ENCODE measurements at places on chromosomes 1 and 21.

- no peak for DNase-seq
These were observed 38.9 kb downstream of the ATP1A1 start for GRCh38 chr1:116411784-116412479.

- DNase-seq: no peak
These were observed 1.9 kb downstream of the ANKRD34A start for GRCh38 chr1:145962157-145963102.

- DNase-seq: no peak
These were observed 55.4 kb upstream of the GREM2 start for GRCh38 chr1:240667351-240667750.

DNA sequence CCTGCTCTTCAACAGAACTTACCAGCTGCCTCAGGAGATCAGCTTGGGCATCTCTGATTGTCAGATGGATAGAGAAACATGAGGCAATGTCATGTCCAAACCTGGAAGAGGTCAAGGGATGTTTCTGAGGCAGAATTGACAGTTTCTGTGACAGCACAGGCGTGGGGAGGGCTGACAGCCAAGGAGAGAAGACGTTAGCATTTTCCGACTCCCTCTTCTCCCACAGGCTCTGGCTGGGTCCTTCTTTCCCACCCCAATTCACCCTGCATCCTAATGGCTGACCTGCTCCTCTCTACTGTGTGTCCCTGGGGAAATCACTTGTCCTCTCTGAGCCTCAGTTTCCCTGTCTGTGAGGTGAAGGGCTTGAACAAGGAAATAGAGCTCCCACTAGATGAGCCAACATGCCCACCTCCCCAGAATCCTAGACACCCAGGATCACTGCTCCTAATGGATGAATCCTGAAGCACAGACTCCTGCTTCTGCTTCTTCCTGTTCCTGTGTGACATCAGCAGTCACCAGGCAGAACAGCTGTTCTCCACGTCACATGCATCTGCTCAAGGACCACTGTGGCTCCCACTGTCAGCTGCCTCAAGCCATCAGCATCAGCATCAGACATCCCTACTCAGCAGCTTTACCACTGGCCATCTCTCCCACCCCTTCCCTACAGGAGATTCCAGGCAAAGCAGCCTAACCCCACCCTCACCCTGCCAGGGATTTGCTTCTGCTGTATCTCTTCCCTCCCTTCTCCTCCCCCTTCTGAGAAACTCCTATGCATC is 408.0 kb downstream of the MATN1 start:
- no peak for DNase-seq

DNA sequence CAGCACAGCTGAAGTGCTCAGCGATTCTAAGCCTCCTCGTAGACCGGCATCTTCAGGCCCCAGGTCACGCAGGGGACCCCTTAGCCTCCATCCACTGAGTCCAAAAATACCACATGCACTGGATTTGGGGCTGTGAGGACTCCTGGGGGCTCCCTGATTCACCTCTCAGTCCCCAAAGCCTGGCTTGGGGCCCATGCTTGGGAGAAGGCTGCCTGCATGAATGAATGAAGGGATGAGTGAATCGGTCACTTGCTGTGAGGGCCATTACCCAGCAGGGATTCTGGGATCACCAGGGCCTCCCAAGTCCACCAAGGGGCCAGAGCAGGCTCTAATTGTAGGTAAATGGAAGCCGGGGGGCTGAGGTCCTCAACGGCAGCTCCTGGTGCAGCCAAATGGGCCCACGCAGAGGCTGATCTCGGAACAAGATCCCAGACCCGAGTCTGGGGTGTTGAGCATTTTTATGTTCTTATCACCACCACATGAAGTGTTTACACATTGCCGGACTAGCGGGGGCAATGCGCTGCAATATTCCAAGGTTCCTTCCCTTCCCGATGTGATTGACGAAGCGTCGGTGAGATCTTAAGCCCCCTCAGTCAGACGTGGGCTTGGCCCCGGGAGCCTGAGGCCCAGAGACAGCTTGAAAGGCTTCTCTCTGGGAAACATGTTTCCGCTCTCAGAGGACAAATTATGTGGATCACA is 13.6 kb upstream of the ARHGEF16 start:
- DNase-seq: no peak

- no peak for DNase-seq
These were observed 356.6 kb downstream of the DSCAM start for GRCh38 chr21:40490408-40490807.

- no peak for DNase-seq
These were observed 1373.7 kb downstream of the BRINP3 start for GRCh38 chr1:189103956-189104355.

GRCh38 chr1:202162418-202163280 is 2.2 kb upstream of the PTPN7 start:
- DNase-seq: no peak

- DNase-seq: no peak
These were observed 28.8 kb downstream of the MAN1A2 start for GRCh38 chr1:117396074-117396473.

GRCh38 chr1:109466452-109467300 is at the start of gene SYPL2:
Gene SYPL2, plus strand, starts transcription at chr1:109466546. Its CDS starts 298 bp downstream, at chr1:109466844.
- no peak for DNase-seq

DNA sequence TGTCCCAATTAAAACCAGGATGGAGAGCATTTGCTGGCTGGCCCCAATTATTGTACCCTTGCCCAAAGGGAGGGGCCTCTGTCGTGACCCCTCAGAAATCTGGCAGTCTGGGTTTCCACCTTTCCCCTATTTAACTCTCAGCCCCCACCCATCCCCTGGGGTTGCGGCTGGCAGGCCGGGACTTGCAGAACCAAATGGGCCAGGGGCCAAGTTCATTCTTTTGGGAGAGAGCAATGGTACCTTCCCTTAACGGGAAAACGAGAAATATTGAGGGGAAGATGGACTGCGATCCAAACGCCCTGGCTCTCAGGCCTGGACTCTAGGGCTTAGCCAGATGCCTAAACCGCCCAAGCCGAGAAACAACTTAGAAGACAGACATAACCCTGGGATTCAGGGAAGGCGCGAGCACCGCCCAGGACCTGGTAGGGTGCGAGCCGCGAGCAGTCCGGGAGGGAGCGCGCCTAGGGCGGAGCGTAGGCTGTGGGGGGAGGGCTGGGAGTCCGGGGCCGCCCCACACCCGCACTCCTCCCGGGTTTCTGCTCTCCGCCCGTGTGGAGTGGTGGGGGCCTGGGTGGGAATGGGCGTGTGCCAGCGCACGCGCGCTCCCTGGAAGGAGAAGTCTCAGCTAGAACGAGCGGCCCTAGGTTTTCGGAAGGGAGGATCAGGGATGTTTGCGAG is at the start of gene SLC27A3:
Gene SLC27A3 (plus strand): TSS at position 628 of the 678 bp plus-strand sequence. CDS start 91 bp downstream, outside the sequence.
- DNase-seq: no peak

- DNase-seq: no peak
These were observed 470.0 kb upstream of the VAMP3 start for GRCh38 chr1:7300893-7301663.

- no peak for DNase-seq
These were observed 70.9 kb upstream of the HMCN1 start for GRCh38 chr1:185663332-185663731.

- no peak for DNase-seq
These were observed 4.1 kb downstream of the KIF26B start for GRCh38 chr1:245158913-245159312.

GRCh38 chr1:19448491-19449439 is 36.6 kb downstream of the CAPZB start:
- DNase-seq: no peak

GRCh38 chr1:97041026-97041425 is 319.4 kb downstream of the PTBP2 start:
- no peak for DNase-seq

DNA sequence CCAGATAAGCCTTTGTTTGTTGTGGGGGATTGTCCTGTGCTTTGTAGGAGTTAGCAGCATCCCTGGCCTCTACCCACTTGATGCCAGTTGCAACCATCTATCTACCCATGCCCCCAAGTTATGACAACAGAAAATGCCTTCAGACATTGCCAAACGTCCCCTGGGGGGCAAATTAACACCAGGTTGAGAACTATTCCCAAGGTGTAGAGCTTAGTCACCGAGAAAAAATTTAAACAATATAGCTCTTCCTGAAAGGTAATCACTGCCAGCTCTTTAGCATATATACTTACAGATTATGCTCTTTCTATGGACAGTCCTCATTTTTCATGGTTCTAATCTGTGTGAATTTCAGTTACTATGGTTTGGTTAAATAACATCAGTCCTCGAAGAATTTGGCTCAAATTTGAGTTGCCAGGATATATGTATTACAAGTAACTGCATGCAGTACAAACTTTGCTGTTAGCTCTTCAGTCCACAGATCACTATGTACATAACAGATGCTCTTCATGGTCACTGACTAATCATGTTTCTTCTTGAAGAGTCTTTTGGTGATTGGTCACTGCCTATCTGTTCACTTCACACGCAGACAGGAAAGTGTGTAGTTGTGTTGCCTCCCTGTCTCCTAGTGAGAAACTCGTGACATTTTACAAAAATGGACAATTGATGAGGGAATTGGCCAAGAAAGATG is 25.2 kb downstream of the MAPKAPK2 start:
- DNase-seq: no peak

DNA sequence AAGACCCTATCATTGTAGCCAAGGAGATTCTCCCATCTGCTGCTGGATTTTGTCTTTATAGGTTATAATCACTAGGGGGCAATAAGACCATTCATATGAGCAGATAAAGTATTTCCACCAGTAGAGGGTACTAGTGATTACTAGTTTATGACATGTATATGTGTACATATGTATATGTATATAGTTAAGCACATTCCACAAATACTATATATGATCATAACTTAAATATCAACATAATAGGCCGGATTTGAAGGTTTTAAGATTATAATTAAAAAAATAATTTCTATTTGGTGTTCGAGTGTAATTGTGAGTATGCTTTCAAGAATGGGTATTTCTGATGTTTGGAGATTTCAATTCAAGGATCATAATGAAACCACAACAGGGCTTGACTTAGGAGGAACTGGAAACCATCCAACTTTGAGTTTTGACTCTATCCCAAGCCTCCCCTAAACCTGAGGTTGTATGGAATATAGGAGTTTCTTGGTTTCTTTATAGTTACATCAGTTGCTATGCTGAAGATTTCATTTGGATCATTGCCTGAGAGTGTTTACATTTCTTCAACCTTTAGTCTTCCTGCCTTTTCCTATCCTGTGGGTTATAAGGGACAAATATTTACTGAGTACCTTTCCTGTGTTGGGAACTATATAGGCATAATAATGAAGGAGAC is 16.9 kb downstream of the TCEANC2 start:
- no peak for DNase-seq

- no peak for DNase-seq
These were observed 802.9 kb upstream of the ADAMTS5 start for GRCh38 chr21:27769763-27770162.

DNA sequence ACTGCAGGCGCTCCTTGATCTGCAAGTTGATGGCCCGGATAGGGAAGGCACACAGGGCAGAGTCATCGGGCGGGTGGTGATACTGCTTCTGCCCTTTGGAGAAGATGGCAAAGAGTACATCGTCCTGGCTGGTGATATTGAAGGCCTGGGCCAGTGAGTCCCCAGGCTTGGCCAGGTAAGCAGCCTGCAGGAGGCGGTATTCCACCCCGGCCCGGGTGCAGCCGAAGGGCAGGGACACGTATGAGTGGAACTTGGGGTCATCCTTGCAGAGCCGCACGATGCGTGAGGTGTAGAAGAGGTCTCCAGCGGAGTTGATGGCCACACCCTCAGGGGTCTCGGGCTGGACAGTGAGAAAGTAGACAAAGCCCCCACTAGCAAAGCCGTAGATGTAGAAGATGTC is 27.4 kb downstream of the PLXNA2 start:
- DNase-seq: no peak

- no peak for DNase-seq
These were observed 43.9 kb upstream of the COL6A2 start for GRCh38 chr21:46054031-46054430.

- no peak for DNase-seq
These were observed 48.5 kb upstream of the FBXO28 start for GRCh38 chr1:224065455-224065854.

GRCh38 chr1:168368131-168368530 is 87.5 kb downstream of the TBX19 start:
- no peak for DNase-seq

GRCh38 chr1:18100491-18101063 is 7.0 kb upstream of the IGSF21 start:
- DNase-seq: no peak

DNA sequence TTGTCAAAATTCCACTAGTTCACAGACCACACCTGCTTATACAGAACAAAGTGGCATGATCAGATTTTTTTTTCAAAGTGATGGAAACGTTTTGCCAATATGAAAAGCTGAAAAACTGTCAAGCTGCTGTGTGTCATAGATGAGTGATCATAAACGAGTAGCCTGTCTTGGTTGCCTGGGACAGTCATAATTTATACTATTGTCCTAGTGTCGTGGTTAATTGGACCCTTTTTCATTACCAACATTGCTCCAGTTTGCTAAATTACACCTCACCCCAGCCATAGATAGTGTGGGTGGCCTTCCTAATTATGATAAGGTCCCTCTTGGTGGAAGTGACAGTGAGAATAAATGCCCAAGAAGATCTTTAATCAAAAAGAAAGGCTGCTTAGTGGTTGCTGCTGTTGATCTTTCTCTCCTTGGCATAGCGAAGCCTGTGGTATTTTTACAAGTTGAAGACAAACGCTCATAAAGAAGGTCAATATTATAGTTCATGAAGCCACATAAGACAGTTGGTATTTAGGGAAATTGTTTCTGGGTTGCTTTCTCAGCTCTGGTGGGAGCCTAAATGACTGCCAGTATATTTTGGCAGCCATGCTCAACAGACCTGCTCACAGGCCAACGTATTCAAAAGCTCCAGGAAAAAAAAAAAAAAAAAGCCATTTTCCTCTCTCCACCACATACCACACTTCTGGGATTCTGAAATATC is 478.1 kb downstream of the PLA2G4A start:
- no peak for DNase-seq

DNA sequence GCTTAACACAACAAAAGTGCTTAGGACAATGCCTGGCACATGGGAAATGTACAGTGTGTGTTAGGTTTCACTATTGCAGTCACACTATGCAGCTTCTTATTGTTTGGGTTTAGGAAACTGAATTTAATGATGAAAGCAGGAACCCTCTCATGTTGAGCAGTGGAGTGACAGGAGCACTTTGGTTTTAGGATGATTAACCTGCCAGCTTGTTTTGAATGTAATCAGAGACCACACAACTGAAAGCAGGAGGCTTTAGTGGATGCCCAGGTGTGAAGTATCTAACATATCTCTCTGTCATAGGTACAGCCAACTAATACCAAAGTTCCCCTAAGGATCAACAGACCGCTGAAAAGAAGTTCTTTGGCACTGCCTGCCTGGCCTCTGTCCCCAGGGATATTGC is 406.9 kb upstream of the USP24 start:
- DNase-seq: no peak

All from stimulated activated CD4-positive, alpha-beta T cell treated with anti-CD3 and anti-CD28 coated beads, TNF-alpha, amount 100 ng/mL, for 4 hours (primary cell).